ENCODE measurements at places on chromosomes 7 and 10. TPM values are rescaled to one million over a fixed set of nuclear protein-coding genes. Genes with fewer than 3 reads are reported as not detected.
A peak's percentile ranks its signal among the peaks of the same experiment; 100 is the strongest.

- DNase-seq, result no peak
Measured at GRCh38 chr7:30896783-30897637, 14.6 kb upstream of the AQP1 start.

DNA sequence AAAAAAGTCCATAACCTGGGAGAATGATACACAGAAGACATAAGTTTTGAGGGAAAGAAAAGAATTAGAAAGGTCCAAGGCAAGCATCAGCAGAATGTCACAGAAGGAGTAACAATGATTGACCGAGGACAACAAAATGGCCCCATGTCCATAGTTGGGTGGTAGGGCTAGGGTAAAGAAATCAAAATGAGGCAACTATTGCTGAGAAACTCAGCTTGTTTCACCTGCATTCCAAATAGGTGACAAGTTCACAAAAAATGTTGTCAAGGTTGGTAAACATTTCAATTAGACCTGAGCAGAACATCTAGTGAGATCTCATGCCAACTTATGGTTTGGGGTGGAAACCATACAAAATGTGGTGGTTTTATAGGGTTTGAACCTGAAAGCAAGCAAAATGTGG lies 22.8 kb upstream of the DLX6 start:
- DNase-seq, result no peak

- DNase-seq, result no peak
Measured at GRCh38 chr7:103940382-103941268, 48.8 kb downstream of the RELN start.

GRCh38 chr10:12351447-12351846 lies 2.1 kb downstream of the CAMK1D start:
- DNase-seq, result no peak

- DNase-seq, result peak; percentile 75
Measured at GRCh38 chr10:69629897-69630650, at the start of gene FAM241B. TSS of gene FAM241B (plus strand) at chr10:69630247. CDS start at chr10:69631744, 1,497 bp downstream.

- no peak for DNase-seq
Measured at GRCh38 chr10:98611436-98611835, 164.7 kb upstream of the HPS1 start.

NUDCD3 gene
- total RNA-seq, result 77.9 TPM

SUN3 gene
- total RNA-seq, result not detected

PNLIPRP1 gene
- total RNA-seq, result not detected
